Urothelium cell line (cell line): ENCODE measurements at places on chromosomes 11 and 22.
A peak's percentile ranks its signal among the peaks of the same experiment; 100 is the strongest.

DNA sequence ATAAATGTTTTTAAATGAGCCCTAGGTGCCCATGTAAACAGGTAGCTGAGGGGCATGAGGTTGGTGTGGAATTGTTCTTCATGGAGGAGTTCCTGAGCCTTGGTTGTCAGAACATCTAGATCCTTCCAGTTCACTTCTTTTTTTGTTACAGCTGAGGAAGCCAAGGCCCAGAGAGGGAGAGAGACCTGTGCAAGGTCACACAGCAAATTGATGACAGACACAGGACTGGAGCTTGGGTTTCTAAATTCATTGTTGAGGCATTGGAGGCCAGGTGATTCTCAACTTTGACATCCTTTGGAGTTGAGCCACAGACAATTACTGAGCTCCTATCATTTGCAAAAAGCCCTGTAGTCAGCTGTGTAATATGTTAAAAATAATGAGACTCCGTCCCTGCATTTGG is 73.1 kb upstream of the CRYBB3 start:
- no peak for DNase-seq

GRCh38 chr11:44179173-44179572 is 83.7 kb downstream of the EXT2 start:
- DNase-seq, result no peak

DNA sequence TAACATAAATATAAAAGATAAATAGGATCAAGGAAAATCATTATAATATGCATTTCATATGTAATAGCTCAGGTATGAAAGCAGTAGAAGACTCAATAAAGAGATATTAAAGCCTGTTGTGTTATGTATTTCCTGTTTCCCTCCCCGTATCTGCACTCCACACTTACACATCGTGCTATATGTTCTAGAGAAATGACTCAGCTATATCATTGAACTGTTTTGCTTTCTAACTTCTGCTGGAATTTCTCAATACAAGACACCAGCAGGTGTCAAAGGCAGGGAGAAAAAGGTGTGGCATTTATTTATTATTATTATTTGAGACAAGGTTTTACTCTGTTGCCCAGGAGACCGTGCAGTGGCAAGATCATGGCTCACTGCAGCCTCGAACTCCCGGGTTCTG is 842.8 kb upstream of the CNTN5 start:
- no peak for DNase-seq

DNA sequence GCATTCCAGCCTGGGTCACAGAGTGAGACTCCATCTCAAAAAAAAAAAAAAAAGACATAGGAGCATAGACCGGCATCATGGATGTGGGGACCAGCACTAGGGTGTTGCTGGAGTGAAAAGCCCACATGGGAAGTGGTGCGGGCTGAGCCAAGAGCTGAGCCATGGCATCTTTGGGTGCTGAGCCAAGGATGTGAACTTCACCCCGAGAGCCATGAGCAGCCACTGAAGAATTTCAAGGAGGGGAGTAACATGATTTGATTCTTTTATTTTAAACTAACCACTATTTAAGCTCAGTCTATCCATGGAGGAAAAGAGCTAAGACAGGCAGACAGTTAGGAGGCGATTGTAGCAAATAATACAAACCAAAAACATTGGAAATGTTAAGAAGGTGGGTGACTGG is 57.4 kb downstream of the AHNAK start:
- no peak for DNase-seq

DNA sequence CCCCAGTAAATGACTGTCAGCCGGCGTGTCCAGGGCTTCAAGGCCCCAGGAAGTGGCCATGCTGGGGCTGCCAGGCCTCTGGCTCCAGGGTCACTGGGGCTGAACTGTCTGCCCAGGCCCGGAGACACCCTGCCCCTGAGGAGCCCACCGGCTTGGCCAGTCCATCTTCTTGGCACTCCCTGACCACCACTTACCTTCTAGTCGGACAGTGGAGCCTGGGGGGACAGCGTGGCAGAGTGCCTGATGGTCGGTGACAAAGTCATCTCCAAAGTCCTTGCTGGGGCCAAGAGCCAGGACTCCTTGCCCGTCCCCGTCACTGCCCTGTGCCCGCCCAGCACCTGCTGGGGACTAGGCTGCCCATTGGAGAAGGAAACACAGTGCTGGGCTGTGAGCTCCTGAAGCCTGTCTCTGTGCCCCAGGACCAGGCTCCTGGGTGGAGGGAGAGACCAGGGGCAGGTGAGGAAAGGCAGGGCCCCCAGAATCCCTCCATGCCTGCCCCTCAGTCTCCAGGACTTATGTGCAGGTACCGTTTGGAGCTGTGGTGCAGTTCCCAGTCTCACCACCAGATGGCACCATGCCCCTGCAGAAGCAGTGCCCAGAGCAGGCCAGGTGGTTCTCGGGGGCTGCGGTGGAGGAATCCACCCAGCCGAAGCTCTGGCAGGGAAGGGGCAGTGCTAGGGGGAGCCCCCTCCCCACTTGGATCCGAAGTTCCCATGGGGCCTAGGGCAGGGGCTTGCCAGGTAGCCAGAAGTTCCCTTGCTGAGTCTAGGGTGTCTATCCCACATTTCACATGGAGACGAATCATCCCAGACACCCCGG is 6.0 kb upstream of the CCDC188 start:
- DNase-seq, result peak; percentile 93

DNA sequence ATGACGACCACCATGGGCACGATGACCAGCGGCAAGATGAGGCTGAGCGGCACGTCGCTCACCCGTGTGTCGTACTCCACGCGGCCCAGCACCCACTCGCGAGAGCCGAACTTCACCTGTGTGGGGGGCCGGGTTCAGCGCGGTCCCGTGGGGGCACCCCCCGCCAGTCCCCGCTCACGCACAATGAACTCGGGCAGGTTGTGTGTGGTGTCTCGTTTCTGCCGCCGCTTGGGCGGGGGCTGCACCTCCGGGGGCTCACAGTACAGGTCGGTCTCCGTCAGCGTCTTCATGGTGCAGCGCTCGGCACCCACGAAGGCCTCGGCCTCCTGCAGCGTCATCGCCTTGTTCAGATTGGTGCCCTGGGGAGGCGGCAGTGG is 11.2 kb upstream of the MAPK11 start:
- DNase-seq, result no peak

DNA sequence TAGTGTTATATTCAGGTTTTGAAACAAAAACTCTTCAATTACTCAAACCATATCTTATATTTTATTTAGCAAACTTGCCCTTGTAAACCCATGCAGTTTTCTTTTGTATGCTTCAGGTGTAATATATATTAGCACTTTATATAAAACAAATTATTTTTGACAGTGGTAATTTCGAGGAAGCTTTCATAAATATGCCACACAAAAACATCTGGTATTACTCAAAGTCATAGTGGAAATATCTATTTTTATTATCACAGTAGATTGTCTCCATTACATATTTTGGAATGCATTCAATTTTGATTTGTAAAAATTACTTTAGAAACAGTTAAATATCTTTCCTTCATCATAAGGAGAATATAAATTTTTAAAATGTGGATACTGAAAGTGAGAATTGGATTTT is 89.1 kb upstream of the FIBIN start:
- no peak for DNase-seq

DNA sequence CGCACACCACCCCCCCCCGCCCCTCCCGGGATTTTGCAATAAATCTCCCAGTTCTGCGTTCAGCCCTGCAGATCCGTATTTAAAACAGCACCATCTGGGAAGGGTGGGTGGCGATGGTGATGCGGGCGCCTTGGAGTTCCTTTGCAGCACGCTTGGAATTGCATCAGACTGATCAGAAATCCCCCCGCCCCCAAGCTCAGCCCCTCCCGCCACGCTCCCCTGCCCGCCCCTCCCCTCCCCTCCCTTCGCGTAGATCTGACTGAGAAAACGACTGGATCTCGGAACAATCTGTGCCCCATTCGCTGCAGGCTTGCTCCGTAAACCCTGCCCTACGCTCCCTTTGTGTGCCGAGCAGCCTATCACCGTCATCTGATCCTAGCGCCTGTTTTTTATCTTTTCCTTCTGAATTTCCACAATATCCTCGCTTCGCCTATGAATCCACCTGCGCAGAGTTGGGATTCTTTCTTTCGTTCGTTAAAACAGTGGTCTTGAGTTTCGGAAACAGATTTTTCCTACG is 18.1 kb upstream of the BDNF start:
- peak; percentile 60 for DNase-seq

DNA sequence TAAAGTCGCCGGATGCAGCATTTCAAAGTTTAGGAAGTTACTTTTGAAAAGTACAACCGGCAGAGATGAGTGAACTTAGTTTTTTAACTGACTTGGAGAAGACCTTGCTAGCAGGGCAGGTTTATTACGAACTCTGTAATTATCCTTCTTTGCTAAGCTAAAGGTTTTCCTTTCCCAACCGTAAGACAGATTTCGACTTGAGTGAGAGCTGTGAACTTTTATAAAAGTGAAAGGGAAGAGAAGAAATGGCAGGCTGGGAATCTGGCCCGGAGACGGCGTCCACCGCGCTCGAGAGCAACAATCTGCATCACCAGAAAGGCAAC is 659 bp upstream of the TEAD1 start:
- no peak for DNase-seq

- no peak for DNase-seq
Measured at GRCh38 chr22:42256930-42257329, 13.5 kb downstream of the TCF20 start.

DNA sequence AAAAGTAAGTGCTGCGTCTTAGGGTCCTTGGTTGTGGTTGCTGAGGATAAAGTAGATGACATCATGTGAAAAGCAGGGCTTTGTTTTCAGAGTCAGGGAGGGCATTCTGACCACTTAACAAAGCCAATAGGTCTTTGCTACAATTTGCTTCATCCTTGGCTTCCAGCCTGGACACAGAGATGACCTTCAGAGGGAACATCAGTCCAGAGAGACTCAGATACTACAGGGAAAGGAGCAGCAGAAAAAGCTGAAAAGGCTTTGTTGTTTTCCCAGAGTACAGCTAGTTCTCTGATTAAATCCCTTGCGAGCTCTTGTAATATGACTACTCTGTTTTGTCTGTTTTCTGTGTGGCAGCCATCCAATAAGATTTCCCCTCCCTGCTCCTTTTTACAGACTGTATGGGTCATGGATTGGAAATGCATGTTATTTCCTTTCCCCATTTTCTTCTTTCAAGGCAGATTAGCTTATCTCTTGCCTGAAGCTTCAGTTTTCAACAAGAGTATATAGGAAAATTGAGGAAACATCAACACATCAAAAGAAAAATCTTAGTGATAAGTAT is 31.9 kb downstream of the ATG13 start:
- peak; percentile 27 for DNase-seq

DNA sequence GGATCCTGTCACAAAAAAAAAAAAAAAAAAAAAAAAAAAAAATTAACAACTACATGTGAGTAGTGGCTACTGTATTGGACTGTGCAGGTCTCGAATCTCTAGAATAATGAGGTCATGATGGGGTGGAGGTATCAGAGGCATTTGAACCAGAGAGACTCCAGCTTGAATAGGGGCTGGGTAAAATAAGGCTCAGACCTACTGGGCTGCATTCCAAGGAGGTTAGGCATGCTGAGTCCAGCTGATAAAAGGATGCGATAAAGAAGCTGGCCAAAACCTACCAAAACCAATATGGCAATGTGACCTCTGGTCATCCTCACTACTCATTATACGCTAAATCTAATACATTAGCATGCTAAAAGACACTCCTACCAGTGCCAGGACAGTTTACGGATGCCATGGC is 5.9 kb upstream of the PACSIN3 start:
- DNase-seq, result no peak

- no peak for DNase-seq
Measured at GRCh38 chr11:14240221-14240620, 118.8 kb downstream of the RRAS2 start.

GRCh38 chr11:108551651-108552462 is 41.7 kb downstream of the EXPH5 start:
- no peak for DNase-seq

GRCh38 chr11:9660886-9661285 is 3.0 kb upstream of the SWAP70 start:
- no peak for DNase-seq

DNA sequence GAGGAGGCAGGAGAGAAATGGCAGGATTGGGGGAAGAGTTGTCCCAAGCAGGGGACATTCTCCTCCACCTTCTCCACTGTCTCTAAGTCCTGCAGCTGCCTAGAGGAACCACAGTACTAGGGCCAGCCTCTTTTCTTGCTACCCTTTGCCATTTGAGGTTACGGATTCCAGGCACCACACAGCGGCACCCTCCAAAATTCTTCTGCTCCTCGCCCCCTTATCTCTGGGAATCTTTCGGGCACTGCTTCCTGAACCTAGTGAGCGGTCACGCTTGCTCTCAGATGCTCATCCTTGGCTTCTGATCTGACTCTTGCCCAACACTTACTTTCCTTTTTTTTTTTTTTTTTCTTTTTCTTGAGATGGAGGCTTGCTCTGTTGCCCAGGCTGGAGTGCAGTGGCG is 26.6 kb upstream of the XBP1 start:
- no peak for DNase-seq

- no peak for DNase-seq
Measured at GRCh38 chr11:104654181-104654813, 244.0 kb downstream of the CASP12 start.

- DNase-seq, result no peak
Measured at GRCh38 chr11:12469451-12469850, 92.1 kb downstream of the PARVA start.

- DNase-seq, result no peak
Measured at GRCh38 chr11:24705474-24705873, 208.6 kb downstream of the LUZP2 start.

DNA sequence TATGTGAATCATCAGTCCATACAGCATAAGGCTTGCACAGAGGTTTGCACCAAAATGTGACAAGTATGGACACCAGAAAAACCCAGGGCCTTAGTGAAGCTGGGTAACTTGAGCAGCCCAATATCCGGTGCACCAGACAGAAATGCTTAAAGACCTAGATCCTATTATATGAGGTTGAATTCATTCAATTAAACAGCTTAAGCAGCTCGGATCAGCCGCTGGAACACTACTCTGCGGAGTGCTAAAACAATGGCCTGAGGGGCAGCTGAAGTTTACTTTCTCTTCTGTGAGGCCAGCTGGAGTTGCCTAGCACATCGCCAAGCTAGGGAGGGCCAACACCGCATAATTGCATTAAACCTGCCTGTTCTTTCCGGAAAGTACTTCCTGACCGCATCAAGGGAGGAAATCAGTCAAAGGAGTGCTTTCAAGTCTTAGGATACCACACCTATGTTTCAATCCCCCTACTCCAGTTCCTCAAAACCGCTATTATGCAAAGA is 17.0 kb upstream of the FAM181B start:
- no peak for DNase-seq

GRCh38 chr11:66238786-66239413 is 29.5 kb upstream of the RAB1B start:
- no peak for DNase-seq

- no peak for DNase-seq
Measured at GRCh38 chr11:19861171-19861570, 148.5 kb downstream of the NAV2 start.

DNA sequence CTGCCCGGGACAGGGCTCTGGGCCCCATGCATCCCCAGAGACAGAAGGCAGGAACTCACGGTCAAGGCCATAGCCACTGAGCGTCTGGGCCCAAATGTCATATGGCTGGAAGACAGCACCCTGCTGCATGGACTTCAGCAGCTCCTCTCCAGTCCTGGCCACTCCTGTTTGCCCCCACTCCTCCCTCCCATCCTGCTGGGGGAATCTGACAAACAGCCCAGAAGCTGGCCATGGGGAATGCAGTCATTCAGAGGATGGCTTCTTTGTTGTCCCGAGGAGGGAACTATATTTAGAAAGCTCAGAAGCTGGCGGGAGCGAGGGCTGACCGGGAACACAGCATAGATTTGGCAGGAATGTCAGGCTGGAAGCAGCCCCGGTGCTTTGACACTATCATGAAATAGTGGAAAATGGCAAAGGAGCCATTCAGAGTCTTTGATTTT is 35.0 kb downstream of the DKK3 start:
- no peak for DNase-seq
